Left renal pelvis (tissue), 4 donors: ENCODE measurements at places on chromosomes 1 and 21. TPM values are rescaled to one million over a fixed set of nuclear protein-coding genes. Genes with fewer than 3 reads are reported as not detected.

LRRC71 gene
- 0.84 TPM for polyA plus RNA-seq

ZNF695 gene
- polyA plus RNA-seq: 3.6 TPM

DNA sequence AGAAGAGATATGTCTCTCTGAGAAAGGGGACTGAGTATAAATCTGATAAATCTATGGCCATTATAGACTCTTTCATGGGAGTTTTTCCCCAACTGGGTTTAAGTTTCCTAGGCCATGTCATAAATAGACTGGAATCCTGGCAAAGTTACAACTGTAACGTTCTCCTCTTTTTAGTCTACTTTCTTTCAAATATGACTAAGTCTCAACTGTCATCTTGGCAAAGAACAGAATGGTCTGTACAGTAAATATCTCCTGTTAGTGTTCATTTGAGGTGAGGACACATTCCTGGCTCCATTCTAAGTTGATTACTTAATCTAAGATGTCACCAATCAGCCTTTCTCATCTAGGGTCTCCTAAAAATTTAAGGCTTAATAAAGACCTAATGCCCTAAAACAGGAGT is 300.5 kb downstream of the BRINP2 start:
- DNase-seq: no peak

GRCh38 chr21:45930231-45930760 is 51.3 kb upstream of the COL6A1 start:
- no peak for DNase-seq

DNA sequence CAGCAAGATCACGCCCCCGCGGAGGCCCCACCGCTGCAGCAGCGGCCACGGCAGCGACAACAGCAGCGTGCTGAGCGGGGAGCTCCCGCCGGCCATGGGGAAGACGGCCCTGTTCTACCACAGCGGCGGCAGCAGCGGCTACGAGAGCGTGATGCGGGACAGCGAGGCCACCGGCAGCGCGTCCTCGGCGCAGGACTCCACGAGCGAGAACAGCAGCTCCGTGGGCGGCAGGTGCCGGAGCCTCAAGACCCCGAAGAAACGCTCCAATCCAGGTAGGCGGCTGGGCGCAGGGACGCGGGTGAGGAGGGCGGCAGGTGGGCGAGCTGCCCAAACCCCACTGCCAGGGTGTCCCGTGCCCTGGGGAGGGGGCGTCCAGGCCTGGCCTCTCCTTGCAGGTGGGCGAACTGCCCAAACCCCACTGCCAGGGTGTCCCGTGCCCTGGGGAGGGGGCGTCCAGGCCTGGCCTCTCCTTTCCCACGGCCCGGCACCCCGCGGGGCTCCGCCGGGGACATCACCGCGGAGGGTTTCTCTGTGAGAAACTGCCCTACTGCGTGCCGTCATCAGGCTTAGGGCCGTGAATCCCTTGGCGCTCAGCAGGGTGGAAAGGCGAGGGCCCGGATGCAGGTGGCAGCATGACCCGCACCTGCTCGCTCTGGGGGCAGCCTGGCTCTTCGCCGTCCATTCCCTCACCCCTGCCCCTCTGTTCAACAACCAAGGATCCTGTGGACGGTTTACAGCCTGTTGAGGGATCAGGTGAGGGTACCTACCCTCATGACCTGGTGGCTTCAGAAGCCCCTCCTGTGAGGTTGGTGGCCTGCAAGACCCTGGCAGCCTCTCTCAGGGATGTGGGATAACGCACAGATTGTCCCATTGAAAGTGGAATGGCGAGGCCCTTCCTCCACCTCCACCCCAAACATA is 534.0 kb downstream of the KIF26B start:
- DNase-seq: no peak

DNA sequence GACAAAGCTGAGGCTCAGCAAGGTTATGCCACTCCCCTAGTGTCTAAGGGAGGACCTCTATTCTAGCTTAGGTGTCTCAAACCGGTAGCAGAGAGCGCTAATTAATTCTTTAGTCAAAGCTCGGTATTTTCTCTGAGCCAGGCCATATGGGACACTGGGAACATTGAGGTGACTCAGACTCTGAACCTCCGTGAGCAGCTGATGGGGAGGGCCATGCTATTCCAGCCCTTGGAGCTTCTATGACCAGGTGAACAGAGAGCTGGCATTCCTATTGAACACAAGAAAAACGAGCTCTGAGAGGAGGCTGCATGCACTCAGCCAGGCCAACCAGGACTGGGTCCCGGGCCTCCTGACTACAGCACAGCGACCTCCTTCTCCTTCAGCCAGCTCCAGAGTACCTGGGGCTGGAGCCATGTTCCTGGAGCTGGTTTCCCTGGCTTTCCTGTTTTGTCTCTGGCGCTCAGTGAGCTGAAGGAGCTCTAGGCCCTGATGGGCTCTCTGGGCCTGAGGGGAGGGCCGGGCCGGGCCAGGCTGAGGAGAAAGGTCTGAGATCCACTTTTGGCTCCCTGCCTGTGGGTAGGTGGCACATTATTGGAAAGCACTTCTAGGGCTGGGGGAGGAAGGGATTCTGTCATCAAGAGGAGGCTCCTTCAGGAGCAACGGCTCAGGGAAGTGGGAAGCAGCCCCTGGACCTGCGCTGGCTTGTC is 37.0 kb downstream of the SLC9A1 start:
- DNase-seq: no peak

- DNase-seq: no peak
Observed at GRCh38 chr1:5481889-5482288, 510.3 kb downstream of the NPHP4 start.

FCRL5 gene
- not detected for polyA plus RNA-seq

GRCh38 chr1:154335025-154335714 is 9.8 kb downstream of the ATP8B2 start:
- DNase-seq: no peak

EFNA1 gene
- 69.5 TPM for polyA plus RNA-seq

DNA sequence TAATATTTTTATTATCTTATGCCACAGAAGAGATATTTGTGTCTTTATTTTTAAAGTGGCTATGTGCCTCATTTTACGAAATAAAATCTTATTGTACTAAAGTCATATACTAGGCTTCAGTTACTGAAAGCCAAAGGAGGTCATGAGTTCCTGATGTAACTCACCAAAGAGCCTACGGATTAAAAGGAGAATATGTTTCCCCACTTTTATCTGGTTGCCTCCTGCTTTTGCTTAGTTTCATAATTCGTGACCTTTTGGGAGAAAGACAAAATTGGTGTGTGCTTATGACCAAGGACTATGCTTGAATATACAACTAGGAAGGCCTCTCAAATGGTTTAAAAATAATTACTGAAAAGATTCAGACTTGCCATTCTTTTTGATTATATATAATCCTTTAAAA is 18.2 kb upstream of the AHCTF1 start:
- DNase-seq: no peak

GRCh38 chr1:45215485-45216199 is 9.2 kb upstream of the ZSWIM5 start:
- no peak for DNase-seq

GRCh38 chr1:223860051-223860622 is 14.4 kb upstream of the TP53BP2 start:
- DNase-seq: no peak

- DNase-seq: no peak
Observed at GRCh38 chr1:86955678-86956077, 41.2 kb downstream of the HS2ST1 start.

- DNase-seq: no peak
Observed at GRCh38 chr1:23627069-23627735, 64.4 kb upstream of the RPL11 start.

- DNase-seq: no peak
Observed at GRCh38 chr1:65082346-65083040, 65.5 kb upstream of the AK4 start.

DNA sequence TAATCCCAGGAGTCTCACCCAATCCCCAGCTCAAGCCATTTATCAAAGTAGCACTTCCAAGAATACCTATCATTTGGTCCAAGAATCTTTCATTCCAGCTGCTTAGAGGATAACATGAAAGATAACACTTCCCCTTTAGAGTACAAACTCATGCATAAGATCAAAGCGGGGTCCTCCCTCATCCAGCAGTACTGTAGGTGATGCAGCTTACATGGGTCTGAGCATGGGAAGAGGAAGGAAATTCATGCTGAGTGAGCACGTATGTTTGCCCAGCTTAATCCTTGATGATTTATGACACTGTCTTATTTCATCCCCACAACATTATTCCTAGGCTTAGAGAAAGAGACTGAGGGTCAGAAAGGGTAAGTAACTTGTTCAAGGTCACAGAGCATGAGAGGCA is 167.1 kb upstream of the GJB5 start:
- no peak for DNase-seq

DNA sequence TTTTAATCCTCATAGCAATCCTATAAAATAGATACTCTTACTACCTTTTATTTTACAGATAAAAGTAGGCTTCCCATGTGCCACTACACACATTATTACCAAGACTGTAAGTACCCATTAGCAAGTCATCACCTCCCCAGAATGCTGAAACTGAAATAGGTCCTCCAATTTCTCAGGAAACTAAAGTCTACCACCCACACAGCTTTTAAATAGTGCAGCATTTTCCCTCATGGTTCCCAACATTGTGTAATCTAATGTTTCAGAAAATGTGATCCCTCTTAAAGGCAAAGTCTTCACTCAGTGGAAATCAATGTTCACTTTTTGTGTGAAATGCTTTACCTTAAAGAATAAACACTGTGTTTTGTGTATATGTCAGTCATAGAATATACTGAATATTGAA is 356.5 kb downstream of the GPATCH2 start:
- DNase-seq: no peak

DNA sequence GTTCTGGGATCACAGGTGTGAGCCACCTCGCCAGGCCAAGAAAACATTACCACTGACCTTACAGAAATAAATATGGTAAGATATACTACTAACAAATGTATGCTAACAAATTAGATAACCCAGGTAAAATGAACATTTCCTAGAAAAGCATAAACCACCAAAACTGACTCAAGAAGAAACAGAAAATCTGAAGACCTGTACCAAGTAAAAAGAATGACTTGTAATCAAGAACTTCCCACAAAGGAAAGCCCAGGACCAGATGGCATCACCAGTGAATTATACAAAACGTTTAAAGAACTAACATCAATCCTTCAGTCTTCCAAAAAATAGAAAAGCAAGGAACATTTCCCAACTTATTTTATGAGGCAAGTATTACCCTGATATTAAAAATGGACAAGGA is 29.3 kb downstream of the USP24 start:
- no peak for DNase-seq

UMODL1 gene
- polyA plus RNA-seq: 0.08 TPM

- no peak for DNase-seq
Observed at GRCh38 chr1:27145934-27146354, 9.0 kb downstream of the SLC9A1 start.

DNA sequence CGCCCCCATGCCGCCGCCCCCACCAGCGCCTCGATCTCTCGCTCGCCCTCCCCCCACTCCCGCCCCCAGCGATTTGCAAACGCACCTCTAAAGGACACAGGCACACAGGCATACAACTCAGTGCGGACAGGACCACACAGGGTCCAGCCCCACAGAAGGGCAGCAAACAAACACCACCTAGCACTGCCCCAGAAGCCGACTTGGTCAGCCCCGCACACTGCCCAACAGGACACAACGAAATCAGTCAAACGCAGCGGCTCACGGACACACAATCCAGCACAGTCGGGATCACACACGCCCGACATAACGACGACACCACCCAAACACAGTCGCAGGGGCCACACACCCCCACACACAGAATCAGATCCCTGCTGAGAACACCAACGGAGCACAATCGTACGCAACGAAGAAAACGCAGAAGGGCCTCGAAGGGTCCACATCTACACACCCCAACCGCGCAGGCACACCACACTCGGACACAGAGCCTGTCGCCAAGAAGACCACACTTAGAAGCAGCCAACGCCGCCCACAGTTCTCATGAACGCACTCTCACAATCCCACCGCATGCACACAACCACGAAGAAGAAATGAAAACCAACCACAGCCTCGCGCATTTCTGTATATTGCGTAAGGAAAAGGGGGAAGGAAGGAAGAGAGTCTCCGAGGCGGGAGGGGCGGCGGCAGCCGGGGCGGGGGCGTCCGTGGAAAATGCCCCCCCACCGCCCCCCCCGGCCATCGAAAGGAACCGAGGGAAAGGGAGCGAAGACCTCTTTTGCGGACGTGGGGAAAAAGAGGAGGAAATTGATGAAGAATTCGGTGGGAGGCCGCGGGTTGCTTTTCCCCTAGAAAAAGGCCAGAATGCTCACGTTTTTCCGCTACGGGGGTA is 481 bp downstream of the TAL1 start:
- peak; percentile 57 for DNase-seq

DNA sequence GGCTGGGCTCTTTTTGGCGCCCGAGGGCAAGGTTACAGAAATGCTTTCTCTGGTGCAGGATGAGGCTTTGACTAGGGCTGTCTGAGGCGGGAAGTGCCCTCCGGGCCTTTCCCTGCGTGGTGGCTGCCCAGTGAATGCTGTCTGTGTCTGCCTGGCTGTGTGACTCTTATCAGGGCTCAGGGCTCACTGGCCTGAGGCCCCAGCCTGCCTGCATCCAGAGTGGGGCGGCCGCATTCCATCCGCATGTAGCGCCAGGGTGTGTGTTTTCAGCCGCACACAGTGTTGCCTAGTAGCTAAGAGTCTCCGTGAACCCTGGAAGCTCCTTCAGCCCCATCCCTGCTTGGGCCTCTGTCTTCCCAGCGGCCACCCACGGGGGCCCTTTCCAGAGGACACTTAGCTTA is 59.1 kb downstream of the FAAP20 start:
- peak; percentile 76 for DNase-seq

DNA sequence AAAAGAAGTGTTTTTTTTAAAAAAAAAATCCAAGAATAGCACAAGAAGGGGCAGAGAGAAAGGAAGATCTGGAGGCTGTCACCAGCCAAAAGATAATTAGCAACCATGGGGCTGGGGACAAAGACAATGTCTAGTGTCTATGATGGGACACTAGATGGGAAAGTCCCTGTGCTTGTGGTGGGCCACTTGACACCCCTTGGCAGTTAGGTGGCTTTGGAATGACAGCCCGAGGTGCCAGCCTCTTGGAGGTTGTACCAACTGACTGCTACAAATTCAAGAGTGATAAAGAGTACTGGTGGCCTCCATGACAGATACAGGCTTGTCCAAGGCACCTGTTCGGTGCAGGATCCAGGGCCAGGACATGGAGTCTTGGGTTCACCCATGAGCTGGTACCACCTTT is 21.6 kb downstream of the ATP2B4 start:
- no peak for DNase-seq

FAM72D gene
- 2.5 TPM for polyA plus RNA-seq

DNA sequence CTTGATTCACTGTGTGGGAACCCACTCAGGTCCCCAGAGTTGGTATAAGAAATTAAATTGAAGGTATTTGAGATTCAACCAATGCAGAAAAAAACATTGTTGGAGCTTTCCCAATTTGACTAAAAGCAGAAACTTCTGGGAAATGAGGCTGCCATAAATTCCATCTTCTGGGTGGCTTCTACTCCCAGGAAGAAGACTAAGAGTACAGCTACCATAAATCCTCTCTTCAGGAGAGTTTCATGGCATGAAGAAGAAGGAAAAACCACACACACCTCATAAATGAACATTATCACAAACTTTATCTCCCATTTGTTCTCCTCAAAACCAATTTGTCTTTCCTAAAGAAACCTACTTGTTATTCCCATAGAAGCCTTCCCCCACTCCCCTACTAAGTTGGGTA is 283.9 kb downstream of the DPYD start:
- no peak for DNase-seq

- DNase-seq: no peak
Observed at GRCh38 chr1:101971304-101971703, 25.4 kb downstream of the OLFM3 start.

- DNase-seq: no peak
Observed at GRCh38 chr1:31429583-31429982, 16.6 kb downstream of the SERINC2 start.

- no peak for DNase-seq
Observed at GRCh38 chr1:119743308-119743707, 25.4 kb downstream of the HMGCS2 start.

- DNase-seq: no peak
Observed at GRCh38 chr1:61748566-61748965, 6.3 kb downstream of the PATJ start.
